Thymus (tissue), 14 donors: ENCODE measurements at places on chromosomes 16 and 17.

DNA sequence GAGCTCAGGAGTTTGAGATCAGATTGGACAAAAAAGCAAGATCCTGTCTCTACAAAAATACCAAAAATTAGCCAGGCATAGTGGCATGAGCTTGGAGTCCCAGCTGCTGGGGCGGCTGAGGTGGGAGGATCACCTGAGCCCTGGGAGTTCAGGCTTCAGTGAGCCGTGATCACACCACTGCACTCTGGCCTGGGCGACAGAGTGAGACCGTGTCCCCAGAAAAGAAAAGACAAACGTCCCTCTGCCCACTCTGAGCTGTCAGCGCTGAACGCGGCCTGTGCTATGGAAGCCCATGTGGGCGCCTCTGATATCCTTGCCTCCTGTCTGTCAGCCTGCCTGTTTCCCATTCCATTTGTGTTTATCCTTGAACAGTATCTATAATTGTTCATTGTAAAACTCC is 50.7 kb downstream of the FOXK2 start:
- no peak for DNase-seq

DNA sequence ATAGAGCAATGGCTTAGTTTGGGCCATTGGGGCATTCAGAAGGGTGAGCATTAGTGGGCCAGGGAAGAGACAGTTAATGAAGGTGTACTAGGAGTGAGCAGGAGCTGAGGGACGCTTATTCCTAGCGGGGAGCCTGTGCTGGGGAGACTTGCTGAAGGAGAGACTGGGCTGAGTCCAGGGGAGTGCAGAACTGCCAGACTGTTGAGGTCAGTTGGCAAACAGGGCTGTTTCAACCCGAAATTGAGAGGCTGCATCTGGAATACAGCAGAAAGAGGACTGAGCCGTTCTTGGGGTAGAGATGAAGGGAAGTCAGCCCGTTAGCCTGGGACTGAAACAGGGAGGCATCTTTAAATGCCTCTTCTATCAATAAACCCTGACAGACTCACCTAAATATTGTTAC is 33.2 kb downstream of the MAP2K6 start:
- DNase-seq, result no peak

DNA sequence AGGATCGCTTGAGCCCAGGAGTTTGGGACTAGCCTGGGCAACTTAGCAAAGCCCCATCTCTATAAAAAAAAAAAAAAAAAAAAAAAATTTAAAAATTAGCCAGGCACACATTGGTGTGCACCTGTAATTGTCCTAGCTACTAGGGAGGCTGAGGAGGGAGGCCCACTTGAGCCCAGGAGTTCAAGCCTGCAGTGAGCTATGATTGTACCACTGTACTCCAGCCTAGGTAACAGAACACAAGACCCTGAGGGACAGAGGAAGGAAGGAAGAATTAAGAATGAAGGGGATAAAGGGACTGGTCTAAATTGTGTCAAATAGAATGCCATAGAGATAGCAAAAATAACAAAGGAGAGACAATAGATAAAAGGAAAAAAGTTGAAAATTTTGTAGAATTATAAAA is 102.8 kb downstream of the TRIM37 start:
- no peak for DNase-seq

- no peak for DNase-seq
Observed at GRCh38 chr16:30738984-30739951, 9.0 kb upstream of the PHKG2 start.

DNA sequence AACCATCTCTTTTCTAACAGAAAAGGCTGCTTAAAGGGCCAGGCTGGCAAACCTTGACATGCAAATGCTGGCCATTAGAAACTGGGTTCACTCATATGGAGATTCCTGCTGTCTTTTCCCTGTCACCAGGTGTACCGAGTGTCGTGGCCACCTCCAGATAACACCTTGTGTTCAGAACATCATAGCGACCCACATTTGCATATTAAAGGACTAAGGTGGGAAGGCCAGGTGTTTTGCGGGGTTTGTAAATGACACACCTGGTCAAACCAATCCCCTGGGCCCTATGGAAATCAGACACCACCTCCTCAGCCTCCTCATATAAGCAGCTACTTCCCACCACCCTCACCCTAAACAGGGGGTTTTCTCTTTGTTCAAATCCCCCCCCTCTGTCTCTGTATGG is 2.5 kb upstream of the AIPL1 start:
- no peak for DNase-seq

- no peak for DNase-seq
Observed at GRCh38 chr17:19590912-19591551, 57.4 kb downstream of the SLC47A1 start.
